ENCODE measurements at places on chromosomes 13 and 19.

DNA sequence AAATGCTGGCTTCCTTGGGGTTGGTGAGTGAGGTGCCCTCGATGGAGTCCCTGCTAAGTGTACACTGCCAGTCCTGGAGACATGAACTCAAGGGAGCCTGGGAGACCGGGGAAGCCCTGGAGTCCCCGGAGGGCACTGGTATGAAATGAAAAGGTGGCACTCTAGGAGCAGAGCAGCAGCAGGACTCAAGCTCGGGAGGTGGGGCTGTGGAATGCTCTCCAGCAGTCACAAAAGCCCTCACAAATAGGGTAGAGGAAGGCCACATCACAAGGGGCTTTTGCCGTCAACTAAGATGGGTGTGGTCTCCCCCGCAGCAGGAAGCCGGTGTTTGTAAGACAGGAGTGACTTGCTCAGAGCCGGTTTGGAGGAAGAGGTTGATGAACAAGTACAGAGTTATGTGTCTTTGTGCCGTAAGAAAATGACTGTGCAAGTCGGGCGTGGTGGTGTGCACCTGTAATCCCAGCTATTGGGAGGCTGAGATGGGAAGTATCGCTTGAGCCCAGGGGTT is 19.3 kb downstream of the CCNE1 start:
- DNase-seq, result peak; percentile 28

GRCh38 chr13:32893176-32893575 is 123.0 kb upstream of the KL start:
- no peak for DNase-seq

DNA sequence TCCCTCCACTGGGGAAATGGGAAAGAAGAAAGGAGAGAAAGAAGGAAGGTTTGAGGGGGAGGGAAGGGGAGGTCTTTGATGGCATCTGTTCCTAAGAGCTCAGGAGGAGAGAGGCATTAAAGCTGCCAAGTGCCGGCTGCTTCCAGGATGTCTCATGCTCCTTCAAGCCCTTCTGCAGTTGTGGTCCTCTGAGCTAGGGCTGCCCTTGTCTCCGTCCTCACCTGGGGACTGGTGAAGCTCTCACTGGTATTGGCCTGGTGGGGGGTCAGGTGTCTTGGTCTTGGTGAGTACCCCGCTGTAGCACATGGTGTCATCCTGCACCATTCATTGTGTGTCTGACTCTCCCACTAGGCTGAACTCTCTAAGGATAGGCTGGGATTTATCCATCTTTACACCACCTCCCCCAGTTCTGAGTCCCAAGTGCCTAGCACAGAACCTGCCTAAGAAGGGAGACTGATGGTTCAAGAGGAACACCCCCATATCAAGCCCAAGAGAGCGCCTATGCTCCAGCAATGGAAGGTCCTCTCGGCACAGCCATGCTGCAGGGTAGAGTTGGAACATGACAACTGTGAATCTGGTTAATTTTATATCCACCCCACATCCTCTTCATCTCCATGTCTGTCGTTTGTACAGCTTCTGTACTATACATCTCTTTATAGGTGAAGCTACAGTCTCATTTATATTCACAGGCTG is 83.7 kb downstream of the AKAP11 start:
- no peak for DNase-seq

GRCh38 chr19:33864311-33864850 is 67.7 kb downstream of the KCTD15 start:
- no peak for DNase-seq

GRCh38 chr13:94673851-94674250 is 38.5 kb downstream of the SOX21 start:
- DNase-seq, result no peak

- DNase-seq, result no peak
Observed at GRCh38 chr19:10543059-10543419, 665 bp upstream of the ATG4D start.

GRCh38 chr13:91284335-91284734 is 63.2 kb upstream of the MIR17HG start:
- DNase-seq, result no peak

GRCh38 chr13:21033212-21033840 is 28.1 kb downstream of the LATS2 start:
- DNase-seq, result no peak

- no peak for DNase-seq
Observed at GRCh38 chr19:53389571-53389970, 5.4 kb upstream of the ZNF765 start.

DNA sequence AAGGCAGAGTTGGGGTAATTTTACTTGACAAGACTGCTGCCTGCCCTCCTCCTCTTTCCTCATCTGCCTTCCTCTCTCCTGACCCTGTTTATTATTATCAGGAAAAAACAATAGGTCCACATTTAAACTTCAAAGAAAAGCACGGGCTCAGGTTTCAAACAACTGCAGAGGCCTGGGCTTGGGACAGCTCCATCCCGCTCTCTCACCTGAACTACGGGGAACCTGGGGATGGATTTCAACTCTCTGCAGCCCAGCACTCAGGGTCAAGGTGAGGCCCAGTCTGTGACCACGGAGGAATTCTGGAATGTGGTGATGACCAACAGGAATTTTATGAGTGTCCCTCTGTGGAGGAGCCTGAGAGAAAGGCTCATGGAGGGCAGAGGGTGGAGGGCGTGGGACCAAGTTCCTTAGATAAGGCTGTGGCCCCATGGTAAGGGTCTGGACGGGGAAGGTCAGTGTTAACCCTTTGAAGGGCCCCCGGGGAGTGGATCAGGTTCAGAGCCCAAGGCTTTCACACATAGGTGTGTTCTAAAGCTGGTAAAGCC is 220.8 kb upstream of the MAB21L1 start:
- DNase-seq, result no peak

DNA sequence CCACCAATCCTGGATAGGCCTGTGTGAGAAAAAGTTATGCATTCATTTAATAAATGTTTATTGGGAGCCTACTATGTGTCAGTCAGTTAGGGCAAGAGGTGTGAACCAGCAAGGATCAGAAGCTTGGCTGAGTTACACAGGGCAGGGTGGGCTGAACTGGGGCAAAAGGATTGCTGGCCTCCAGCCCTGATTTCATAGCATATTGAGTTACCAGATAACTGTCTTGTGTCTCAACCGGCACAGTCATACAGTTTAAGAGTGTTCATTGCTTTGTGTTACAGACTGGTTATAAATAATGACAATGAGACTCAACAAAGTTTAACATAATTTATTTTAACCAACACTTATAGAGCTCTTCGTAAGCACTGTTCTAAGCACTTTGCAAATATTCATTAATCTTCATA is 253.8 kb downstream of the DLEU7 start:
- DNase-seq, result no peak

DNA sequence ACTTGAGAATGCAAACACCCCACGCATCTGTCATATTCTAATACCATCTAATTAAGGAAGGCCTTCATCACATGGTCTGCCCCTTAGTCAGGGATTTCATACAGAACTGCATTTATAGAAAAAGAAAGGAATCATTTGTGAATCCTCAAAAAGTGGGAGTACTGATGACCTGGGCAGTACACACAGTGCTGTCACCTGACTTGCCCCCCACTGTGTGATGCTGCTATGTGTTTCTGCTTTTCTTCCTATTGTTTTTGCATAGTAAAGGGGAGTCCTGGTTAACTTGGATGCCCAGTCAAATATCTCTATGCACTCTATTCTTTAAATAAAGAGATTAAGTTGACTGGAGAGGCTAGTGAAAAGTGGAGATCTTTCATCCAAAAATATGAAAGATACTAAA is 1921.2 kb upstream of the PRR20A start:
- DNase-seq, result no peak

DNA sequence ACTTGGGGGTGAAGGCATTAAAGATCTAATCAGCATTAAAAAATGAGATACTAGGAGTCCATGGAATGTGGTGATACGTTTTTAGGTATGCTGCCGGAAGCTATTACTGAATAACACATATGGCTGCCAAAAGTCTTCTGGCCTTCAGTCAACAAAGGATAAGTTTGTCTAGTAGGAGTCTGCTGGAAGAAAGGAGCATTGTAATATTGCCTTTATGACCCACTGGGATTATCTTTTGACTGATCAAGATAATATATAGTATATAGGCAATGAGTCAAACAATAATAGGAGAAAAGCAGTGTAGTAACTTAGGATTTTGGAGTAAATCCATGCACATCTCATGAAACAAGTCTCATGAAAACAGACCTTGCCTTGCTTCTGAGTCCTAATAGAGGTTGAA is 295.4 kb downstream of the SLITRK6 start:
- DNase-seq, result no peak

DNA sequence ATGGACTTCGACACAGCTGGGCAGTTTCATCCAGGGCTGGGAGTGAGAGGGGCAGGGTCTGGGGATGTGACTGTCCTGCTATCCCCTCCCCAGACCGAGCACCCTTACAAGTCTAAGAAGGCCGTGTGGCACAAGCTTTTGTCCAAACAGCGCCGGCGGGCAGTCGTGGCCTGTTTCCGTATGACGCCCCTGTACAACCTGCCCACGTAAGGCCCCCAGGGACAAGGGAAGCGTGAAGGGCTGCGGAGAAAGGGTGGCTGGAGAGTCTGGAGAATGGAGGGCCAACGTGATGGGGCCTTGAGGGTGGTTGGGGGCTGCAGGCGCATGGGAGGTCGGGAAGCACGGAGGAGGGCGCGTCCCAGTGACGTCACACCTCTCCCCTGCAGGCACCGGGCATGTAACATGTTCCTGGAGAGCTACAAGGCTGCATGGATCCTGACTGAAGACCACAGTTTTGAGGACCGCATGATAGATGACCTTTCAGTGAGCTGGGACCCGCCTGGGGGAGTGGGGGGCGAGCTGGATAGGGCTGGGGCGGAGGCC is 89.5 kb downstream of the MAP4K1 start:
- DNase-seq, result no peak

GRCh38 chr19:58367698-58368454 is 5.3 kb upstream of the ZNF497 start:
- no peak for DNase-seq

DNA sequence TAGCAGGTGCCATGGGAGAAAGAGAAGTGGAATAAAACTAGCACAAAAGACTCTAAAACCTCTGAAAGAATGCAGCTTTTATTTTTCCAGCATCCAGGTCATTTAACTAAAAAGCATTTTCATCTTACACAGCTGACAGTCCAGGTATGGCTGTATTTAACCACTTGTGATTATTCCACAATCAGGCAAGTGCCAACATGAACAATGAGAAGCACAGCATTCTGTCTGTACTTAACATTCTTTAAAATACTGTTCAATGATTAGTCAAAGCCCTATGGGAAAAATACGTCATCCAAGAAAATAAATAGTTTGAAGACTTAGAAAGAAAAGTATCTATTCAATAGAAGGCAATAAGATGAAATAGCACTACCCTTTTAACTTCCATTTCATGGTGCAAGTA is 246.9 kb downstream of the LIG4 start:
- no peak for DNase-seq

DNA sequence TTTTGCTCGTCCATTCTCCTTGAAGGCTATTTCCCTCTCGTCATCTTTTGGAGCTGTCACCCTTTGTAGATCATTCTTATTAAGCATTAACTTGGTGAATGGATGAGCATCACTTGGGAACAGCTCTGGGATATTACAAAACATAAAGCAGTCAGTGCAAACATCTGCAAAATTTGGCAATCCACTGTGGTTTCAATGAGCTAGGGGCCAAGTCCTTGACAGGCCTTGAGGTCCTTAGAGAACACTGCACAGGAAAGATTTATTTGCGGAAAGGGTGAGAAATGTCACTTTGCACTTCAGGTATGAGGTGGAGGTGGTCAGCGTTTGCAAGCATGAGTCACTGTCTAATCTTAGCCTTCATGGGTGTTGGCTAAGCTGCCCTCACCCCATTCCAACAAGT is 239.7 kb upstream of the MAB21L1 start:
- DNase-seq, result no peak

DNA sequence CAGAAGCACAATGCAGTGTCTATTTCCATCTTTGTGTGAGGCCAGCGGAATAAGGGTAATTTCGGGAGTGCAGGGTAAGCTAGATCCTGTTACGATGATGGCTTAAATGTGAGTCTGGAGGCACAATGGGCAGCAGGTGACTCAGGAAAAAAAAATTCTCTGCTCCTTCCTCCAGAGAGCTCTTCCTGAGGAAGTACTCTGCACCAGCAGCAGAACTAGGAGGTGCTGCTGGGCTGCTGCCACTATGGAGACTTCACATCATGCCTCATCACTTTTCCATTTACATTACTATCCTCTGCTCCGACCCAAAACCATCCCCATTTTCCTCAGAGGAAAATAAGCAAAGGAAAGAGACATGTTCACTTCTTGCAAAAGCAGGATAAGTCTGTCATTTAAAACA is 282.0 kb downstream of the DNAJC15 start:
- DNase-seq, result no peak

- DNase-seq, result no peak
Observed at GRCh38 chr19:45161738-45162607, 1.2 kb upstream of the NKPD1 start.

- no peak for DNase-seq
Observed at GRCh38 chr19:48310227-48310626, 15.1 kb upstream of the EMP3 start.

GRCh38 chr13:111510502-111511218 is 190.2 kb downstream of the TEX29 start:
- DNase-seq, result no peak

DNA sequence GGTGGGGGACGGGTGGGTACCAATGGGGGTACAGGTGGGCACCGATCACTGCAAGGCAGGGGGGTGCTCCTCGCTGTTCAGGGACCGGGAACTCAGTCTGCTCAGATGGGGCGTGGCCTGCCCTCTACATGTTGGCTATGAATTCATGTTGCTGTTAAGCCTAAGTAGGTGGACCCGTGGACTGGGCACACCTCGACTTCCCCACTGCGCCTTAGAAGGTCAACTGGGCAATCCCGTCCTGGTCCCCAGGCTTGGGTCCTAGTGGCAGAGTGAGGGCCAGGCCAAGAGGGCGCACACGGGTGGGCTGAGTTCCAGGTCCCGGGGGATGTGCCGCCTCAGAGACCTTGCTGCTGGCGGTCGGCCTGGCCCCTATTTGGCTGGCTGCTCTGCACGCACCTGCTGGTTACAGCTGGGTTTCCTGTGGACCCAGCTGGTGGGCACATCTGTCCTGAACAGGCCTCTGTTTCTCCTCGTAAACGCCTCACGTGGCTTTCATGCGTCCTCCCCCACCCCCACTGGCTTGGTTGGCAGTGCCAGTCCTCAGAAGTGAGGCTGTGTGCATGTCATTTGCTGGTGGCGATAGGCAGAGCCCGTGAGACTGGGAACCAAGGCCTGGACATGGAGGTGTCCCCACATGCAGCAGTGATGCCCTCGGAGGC is 13.5 kb upstream of the ZNF554 start:
- no peak for DNase-seq

DNA sequence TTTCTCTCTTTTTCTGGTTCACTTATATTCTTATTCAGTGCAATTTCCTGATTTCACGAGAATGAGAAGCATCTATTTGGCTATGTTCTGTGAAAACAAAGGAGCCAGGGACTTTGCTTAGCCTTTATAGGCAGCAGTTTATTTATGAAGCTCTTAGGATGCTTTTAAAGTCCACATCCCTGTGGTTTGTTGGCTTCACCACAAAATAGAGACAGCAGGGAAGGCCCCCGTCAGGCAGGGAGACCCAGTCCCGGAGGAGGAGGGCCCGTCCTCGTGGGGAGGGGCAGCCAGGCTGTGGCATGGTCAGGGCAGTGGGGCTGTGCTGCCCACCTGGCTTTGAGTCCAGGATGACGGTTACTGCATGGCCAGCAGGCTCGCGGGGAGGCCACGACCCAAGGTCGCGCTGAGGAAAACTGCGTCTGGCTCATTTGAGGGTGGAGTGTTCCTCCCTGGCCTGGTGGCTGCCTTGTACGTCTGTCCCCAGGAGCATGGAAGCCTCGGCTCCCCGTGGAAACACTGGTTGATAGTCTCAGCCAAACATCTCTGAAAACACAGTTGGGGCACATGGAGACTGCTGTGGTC is 92.7 kb downstream of the ATP11A start:
- DNase-seq, result no peak

All from activated T-cell treated with anti-CD3 and anti-CD28 coated beads for 4 hours (primary cell).